ENCODE measurements at places on chromosomes 4 and X. TPM values are rescaled to one million over a fixed set of nuclear protein-coding genes. Genes with fewer than 3 reads are reported as not detected.
A peak's percentile ranks its signal among the peaks of the same experiment; 100 is the strongest.

The ANXA3 gene
- 263 TPM for total RNA-seq

The NFKB1 gene
- total RNA-seq, result 22.4 TPM

The ADGRG4 gene
- not detected for total RNA-seq

The NPNT gene
- 34.5 TPM for total RNA-seq

- DNase-seq, result peak; percentile 73
Observed at GRCh38 chrX:134999469-134999868, 8.7 kb downstream of the SMIM10 start.

DNA sequence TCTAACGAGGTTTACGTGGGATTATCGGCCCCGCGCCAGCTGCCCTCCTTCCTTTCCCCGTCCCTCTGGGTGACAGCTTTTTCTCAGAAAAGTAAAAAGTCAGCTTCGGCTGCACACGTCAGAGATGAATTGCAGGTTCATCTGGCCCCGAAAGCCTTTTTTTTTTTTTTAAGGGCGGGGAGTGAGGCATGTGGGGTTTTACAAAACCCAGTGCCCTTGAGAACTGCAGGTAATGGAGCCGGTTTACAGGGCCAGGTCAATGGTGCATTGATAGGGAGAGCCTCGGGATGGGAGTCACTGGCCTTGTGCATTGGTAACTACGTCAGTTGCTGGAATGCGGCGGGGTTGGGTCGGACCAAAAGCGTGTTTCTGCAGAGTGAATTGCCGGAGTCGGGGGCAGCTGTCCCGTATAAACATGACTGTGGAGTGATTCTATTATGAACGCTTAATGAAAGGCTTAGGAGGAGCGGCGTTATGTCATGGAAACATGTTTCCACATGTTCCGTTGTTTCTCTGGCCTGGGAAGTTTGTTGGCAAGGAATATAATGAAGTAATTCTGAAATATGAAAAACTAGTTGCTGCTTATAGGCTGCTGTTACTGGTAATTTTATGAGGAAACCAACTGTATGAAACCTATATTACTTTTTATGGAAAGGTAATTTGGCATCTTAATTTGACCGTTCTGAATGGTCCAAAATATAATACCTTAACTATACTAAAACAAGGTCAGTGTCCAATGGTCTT lies 1.1 kb downstream of the HSPA4L start:
- peak; percentile 35 for DNase-seq

DNA sequence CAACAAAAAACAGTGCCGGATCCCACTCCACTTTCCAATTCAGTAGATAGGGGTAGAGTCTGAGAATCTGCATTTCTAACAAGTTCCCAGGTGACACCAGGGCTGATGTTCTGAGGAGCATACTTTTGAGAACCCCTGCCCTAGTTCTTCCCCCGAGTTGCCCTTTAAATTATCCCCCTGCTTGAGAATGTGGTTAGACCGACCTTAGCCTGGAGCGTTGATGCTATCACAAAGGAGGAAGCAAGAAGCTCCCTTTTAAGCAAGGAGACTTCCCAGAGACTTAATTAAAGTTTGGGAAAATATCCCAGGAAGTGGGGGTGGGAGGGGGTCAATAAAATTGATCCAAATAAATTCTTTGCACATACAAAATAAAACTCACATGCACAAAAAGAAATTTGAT lies 485.9 kb downstream of the SMARCA1 start:
- DNase-seq, result no peak

DNA sequence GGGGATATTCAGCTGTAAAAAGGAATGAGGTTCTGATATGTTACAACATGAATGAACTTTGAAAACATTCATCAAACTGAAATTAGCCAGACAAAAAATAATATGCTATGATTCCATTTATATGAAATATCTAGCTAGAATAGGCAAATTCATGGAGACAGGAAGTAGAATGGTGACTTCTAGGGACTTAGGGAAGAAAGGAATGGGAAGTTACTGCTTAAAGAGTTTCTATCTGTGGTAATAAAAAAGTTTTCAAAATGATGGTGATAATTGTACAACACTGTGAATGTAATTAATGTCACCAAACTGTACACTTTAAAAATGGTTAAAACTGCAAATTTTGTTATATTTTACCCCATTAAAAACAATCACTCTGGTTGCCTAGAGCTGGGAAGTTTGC lies 30.2 kb downstream of the SMIM14 start:
- DNase-seq, result no peak

GRCh38 chr4:174119051-174119450 lies 164.4 kb downstream of the FBXO8 start:
- peak; percentile 27 for DNase-seq

DNA sequence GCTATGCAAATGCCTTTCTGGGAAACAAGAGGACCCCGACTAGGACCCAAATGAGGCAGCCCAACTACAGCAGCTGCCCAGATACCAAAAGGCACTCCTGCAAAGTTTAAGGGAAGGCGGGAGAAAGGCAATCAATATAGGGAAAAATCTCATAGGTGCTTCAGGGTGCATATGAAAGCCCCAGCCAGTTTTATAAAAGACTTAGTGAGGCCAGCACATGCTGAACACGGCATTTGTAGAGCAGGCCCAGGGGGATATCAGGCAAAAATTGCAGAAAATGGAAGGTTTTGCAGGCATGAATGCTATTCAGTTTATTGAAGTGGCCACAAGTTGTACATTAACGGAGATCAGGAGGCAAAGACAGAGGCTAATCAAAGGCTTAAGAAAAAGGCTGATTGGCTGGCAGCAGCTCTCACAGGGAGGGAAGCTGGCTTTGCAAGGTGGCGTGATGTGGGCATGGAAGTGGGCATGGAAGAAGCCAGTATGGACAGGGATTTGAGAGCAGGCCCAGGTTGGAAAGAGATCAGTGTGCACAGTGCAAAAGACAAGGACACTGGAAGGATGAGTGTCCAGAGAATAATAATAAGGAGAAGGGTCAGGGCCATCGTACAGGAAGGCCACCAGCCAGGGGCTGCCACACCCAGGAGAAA lies 37.7 kb upstream of the UGT2B7 start:
- DNase-seq, result no peak

DNA sequence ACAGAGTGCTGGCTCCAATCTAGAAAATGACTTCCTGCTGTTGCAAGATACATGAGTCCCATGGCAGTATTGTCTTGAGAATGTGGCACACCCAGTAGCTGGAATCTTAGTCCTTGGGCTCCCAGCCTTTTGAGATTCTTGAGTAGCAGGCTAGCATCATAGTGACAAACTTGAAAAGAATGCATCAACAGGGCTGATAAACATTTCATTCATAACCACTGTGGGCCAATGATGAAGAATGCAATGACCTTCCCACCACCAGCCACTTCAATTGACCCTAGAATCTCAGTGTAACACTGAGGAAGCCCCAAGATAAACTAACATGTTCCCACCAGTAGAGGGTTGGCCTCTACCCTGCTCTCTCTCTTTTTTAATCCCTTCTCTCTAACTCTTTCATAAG lies 329.3 kb downstream of the GBA3 start:
- peak; percentile 89 for DNase-seq
